ENCODE measurements at places on chromosomes 6 and 20. TPM values are rescaled to one million over a fixed set of nuclear protein-coding genes. Genes with fewer than 3 reads are reported as not detected.

- peak overlapping the region; percentile 76 for H3K4me3 ChIP-seq
- H3K27me3 ChIP-seq = no peaks in the 10 kb centered on the region
- H3K36me3 ChIP-seq = no peaks in the 10 kb centered on the region
- H3K27ac ChIP-seq = 0 out of 2 replicates have a peak overlapping the region, but pooled peaks have one; percentile 41
These were observed 16.2 kb upstream of the UBR2 start for GRCh38 chr6:42547407-42548329.

DNA sequence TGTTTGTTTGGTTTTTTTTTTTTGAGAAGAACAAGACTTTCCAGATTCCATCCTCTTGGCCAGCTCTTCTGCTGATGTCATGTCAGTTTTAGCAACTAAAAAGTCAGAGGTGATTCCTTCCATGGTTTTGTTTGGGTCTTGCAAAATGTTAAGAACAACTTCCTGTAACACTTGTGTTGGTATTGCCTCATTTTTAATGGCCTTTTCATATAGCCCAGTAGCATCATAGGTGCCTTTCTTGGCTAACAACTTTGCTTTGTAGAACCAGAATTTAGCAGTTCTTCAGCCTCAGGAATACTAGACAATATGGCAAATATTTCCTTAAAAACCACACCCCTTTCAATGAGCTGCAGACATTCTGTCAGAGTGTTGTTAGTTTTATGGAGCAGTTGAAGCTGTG lies 99.5 kb upstream of the SIRPG start:
- H3K36me3 ChIP-seq = no peaks in the 10 kb centered on the region
- H3K27me3 ChIP-seq = no peaks in the 10 kb centered on the region
- DNase-seq = no peak

GRCh38 chr6:67683960-67684359 lies 951.1 kb upstream of the ADGRB3 start:
- H3K4me3 ChIP-seq = no peak overlapping the region
- no peaks in the 10 kb centered on the region for H3K27me3 ChIP-seq
- H3K4me1 ChIP-seq = no peaks in the 10 kb centered on the region
- H3K36me3 ChIP-seq = no peaks in the 10 kb centered on the region
- DNase-seq = no peak
- no peak overlapping the region for H3K27ac ChIP-seq

DNA sequence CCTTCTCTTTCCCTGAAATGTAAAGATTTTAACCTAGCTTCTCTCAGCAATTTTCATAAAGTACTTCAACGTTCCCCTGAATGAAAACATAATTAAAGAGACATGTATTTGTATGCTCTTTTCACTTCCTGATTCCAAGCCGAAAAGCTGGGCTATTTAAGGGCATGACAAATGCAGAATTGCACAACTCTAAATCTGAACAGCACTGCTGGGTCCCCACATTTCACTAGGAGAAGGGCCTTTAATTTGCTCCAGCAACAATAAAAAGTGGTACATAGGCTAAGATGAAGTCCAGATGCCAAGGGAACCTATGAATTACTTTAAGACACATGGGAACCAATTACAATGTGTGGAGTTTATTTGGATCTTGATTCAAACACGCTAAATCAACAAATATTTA lies 42.0 kb downstream of the IRAK1BP1 start:
- no peaks in the 10 kb centered on the region for H3K36me3 ChIP-seq
- no peak overlapping the region for H3K27ac ChIP-seq
- peak; percentile 52 for DNase-seq
- H3K4me1 ChIP-seq = peaks cover 10% of the 10 kb centered on the region

- H3K27ac ChIP-seq = no peak overlapping the region
- no peaks in the 10 kb centered on the region for H3K36me3 ChIP-seq
- no peaks in the 10 kb centered on the region for H3K27me3 ChIP-seq
- H3K4me1 ChIP-seq = peaks cover 30% of the 10 kb centered on the region
These were observed 17.1 kb downstream of the GSTA2 start for GRCh38 chr6:52746213-52746612.

GRCh38 chr6:98092331-98092730 lies 742.0 kb upstream of the POU3F2 start:
- no peak for DNase-seq
- H3K36me3 ChIP-seq = no peaks in the 10 kb centered on the region
- no peaks in the 10 kb centered on the region for H3K4me1 ChIP-seq
- no peak overlapping the region for H3K4me3 ChIP-seq
- H3K27ac ChIP-seq = no peak overlapping the region
- no peaks in the 10 kb centered on the region for H3K27me3 ChIP-seq

- no peak overlapping the region for H3K4me3 ChIP-seq
- no peaks in the 10 kb centered on the region for H3K27me3 ChIP-seq
- no peaks in the 10 kb centered on the region for H3K36me3 ChIP-seq
- no peak for DNase-seq
- no peak overlapping the region for H3K27ac ChIP-seq
These were observed 12.9 kb downstream of the COX7A2 start for GRCh38 chr6:75230484-75231325.

DNA sequence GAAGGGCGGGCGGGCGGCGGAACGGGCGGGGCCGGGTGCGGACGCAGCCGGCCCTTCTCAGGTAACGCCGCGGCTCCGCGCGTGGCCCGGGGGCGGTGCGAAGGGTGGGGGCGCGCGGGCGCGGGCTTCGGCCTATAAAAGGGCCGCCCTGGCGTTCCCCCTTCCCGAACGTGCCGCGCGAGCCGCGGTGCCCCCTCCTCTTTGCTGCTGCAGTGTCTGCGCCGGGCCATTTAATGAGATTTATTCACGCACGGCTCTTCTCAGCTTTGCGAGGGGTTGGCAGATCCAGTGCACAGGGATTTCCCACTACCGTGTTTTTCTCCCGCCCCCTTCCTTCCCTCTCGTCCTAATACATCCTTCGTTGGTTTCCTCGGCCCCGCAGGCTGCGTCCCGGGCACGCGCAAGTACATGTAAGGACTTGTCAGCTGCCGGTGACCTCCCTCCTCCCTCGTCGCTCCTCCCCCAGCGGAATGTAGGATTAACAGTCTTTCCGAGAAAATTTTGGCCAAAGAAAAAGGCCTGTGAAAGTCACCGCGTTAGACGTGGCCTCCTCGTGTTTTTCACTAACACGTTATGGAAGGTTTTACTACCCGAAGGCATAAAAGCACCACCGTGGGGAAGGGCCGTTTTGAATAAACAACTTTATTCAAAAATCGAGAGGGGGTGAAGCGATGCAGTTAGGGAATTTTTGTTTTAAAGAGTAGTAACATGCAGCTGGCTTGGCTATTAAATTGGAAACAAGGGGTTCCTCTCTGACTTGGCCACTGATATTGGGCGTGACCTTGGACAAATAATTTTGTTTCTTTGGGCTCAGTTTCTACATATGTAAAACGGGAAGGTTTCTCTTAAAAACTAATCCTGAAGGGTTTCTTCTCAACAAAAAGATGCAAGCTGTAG lies 966 bp upstream of the REV3L start:
- peak; percentile 97 for DNase-seq
- H3K4me3 ChIP-seq = peak overlapping the region; percentile 90
- peak overlapping the region; percentile 90 for H3K27ac ChIP-seq
- no peaks in the 10 kb centered on the region for H3K27me3 ChIP-seq
- peaks cover 37% of the 10 kb centered on the region for H3K4me1 ChIP-seq

DNA sequence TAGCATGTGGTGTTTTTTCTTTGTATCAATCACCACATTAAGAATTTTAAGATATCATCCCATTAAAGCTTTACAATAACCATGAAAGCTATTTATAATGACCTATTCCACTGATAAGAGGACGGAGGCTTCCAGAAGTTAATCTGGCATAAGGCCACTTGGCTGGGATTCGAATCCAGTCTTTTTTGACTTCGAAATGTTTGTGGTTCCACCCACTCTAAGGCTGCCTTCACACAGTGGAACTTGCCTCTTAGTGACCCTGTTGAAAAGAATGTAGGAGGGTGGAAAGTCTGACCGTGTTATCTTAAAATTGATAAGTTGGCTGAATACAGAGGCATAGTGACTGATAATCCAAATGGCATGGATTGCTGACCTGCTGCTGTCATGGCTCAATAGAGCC lies 959.7 kb downstream of the KIF16B start:
- H3K27ac ChIP-seq = no peak overlapping the region
- no peaks in the 10 kb centered on the region for H3K27me3 ChIP-seq
- no peaks in the 10 kb centered on the region for H3K4me1 ChIP-seq
- no peaks in the 10 kb centered on the region for H3K36me3 ChIP-seq

DNA sequence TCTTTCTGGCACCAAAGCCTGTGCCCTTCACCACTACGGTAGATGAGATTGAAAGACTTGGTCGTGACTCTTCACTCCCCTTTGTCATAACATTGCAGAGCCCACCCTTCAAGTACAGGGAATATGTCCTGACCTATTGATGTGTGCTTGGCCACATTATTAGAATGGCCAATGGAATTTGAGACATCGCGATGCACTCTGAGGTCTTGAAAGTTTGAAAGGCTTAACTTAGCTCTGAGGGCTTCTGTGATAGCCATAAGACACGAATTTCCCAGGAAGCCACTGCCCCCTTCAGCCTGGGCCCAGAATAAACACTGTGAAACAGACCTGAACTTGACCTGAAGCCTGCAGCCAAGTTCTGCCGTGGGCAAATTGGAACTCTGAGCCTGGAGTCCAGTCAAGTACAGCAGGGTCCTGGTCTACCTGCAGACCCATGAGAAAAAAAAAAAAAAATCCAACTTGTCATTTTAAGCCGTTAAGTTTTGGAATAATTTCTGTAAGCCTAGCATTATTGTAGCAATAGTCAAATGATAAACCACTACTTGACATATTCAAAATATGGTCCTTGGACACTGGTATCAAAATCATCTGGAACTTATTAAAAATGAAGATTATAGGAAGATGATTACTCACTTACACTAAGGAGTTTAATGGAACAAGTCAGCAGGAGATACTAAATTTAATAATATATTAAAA lies 36.9 kb upstream of the TRAF3IP2 start:
- H3K27ac ChIP-seq = no peak overlapping the region
- peak; percentile 56 for DNase-seq
- H3K27me3 ChIP-seq = no peaks in the 10 kb centered on the region
- H3K36me3 ChIP-seq = peaks cover 4% of the 10 kb centered on the region
- no peaks in the 10 kb centered on the region for H3K4me1 ChIP-seq

GRCh38 chr6:170152124-170152926 lies 138.6 kb downstream of the DLL1 start:
- no peak for DNase-seq
- no peaks in the 10 kb centered on the region for H3K27me3 ChIP-seq
- no peak overlapping the region for H3K27ac ChIP-seq
- no peaks in the 10 kb centered on the region for H3K4me1 ChIP-seq
- H3K4me3 ChIP-seq = no peak overlapping the region

DNA sequence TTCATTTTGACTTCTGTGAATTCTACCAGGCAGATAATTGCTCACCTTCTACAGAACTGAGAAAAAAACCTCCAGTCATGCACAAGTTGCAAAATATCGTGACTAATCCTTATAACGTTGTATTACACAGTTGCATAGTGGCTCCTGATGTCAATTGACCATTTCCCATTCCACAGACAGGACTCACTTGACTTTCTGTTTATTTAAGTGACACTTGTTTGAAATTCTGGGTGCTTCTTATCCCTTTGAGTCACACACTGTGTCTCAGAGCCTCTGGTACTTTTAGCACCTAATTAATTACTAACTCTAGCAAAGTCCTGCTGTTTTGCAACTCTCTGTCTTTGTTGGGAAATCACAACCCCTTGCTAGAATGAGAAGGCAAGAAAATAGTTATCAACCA lies 16.2 kb upstream of the RSPO3 start:
- H3K4me3 ChIP-seq = no peak overlapping the region
- no peak for DNase-seq
- no peak overlapping the region for H3K27ac ChIP-seq
- H3K36me3 ChIP-seq = no peaks in the 10 kb centered on the region

GRCh38 chr6:65935412-65935811 lies 228.4 kb upstream of the EYS start:
- no peaks in the 10 kb centered on the region for H3K27me3 ChIP-seq
- H3K4me1 ChIP-seq = no peaks in the 10 kb centered on the region
- DNase-seq = no peak
- no peak overlapping the region for H3K4me3 ChIP-seq
- H3K27ac ChIP-seq = no peak overlapping the region
- H3K36me3 ChIP-seq = no peaks in the 10 kb centered on the region

GRCh38 chr6:136863752-136864151 lies 41.4 kb downstream of the PEX7 start:
- H3K4me3 ChIP-seq = no peak overlapping the region
- no peaks in the 10 kb centered on the region for H3K4me1 ChIP-seq
- H3K27me3 ChIP-seq = no peaks in the 10 kb centered on the region
- H3K27ac ChIP-seq = no peak overlapping the region

- H3K27ac ChIP-seq = no peak overlapping the region
- no peaks in the 10 kb centered on the region for H3K27me3 ChIP-seq
- no peak for DNase-seq
- no peaks in the 10 kb centered on the region for H3K36me3 ChIP-seq
- peaks cover 9% of the 10 kb centered on the region for H3K4me1 ChIP-seq
These were observed 60.3 kb downstream of the ERMARD start for GRCh38 chr6:169811521-169812256.

DNA sequence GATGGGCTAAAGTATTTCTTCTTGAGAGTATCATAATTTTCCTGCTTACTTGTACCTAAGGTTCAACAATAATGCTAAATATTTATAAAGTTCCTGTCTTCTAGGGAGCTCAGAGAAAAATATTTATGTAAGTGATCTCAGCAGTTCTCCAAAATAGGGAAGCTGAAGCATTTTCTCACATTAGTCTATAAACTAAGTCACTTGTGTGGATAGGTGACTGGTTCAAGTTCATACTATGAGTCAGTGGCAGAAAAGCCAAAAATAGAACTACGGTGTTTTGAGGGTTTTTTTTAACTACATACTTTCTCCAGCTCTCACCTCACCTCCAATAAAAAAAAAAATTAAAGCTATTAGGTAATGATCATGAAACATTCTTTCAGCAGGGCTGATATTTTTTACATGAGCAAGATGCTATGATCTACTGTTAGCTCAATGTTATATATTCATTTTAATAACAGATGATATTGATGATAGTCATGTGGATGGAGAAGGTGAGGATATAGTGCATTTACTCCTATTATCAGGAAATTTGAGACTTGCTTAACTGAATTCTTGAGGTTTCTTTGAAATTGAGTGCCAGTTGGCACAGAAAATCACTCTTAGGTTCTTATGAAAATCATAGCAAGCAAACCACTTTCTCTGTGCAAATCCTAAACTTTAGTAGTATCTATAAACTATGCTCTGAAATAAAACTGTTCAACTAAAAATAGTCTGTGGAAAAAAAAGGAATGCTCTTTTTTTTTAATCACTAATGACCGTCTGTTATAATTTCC lies 4.1 kb upstream of the MOXD1 start:
- no peaks in the 10 kb centered on the region for H3K36me3 ChIP-seq
- DNase-seq = no peak
- no peak overlapping the region for H3K4me3 ChIP-seq
- H3K27me3 ChIP-seq = no peaks in the 10 kb centered on the region
- H3K27ac ChIP-seq = no peak overlapping the region
- H3K4me1 ChIP-seq = no peaks in the 10 kb centered on the region

- H3K27me3 ChIP-seq = no peaks in the 10 kb centered on the region
- H3K36me3 ChIP-seq = peaks cover 60% of the 10 kb centered on the region
- no peak for DNase-seq
- H3K4me3 ChIP-seq = no peak overlapping the region
- H3K4me1 ChIP-seq = peaks cover 15% of the 10 kb centered on the region
These were observed 10.1 kb downstream of the TPX2 start for GRCh38 chr20:31749223-31749622.

MICAL1 gene
- 71.6 TPM for total RNA-seq

FNDC1 gene
- total RNA-seq = 73.2 TPM

PRR18 gene
- total RNA-seq = not detected
